ENCODE measurements at places on chromosomes 5 and 9.

DNA sequence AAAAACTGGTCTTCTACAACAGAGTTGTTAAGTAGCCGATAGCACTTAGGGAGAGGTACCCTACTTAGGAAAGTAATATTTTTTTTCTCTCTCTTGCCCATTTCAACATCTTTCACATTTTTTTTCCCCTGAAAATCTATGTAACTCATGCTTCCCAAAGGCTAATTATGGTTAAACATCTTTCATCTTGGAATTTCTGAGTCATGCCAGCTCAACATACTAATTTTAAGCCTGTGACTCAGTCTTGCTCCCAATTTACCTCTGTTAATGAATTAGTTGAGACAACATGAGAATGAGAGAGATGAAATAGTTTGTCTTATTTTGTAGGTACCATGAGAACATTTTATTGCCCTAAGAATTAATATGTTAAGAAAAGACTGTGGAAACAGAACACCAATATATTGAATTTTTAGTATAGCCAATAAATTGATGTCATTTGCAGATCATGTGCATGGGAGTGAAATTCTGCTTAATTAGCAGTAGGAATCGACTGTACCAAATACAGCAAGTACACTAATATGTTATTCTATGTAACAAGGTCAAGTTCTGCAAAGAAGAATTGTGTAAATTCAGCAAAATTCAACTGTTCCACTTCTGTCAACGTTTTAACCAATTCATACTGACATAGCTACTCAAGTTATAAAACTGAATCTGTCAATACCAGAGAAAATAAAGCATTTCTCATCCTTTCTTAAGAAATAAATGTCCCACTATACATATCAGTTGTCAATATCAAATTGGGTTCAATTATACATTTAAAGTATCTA is 550.0 kb downstream of the PTPRD start:
- DNase-seq = no peak

DNA sequence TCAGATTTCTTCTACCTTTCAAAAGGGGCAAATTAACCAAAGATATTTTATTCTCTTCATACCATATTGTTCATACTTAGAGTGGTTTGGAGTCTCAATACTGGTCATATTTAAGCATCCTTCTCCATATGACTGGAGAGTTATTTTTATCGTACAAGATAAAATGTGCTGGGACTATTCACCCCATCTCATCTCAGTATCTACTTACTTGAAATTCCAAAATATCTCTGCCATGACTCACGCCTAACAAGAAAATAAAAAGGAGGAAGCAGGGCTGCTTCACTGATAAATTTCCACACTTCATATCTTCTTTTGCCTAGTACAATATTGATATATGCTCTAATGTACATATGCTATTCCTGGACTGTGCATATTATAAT is 277.9 kb upstream of the CDH9 start:
- DNase-seq = no peak

DNA sequence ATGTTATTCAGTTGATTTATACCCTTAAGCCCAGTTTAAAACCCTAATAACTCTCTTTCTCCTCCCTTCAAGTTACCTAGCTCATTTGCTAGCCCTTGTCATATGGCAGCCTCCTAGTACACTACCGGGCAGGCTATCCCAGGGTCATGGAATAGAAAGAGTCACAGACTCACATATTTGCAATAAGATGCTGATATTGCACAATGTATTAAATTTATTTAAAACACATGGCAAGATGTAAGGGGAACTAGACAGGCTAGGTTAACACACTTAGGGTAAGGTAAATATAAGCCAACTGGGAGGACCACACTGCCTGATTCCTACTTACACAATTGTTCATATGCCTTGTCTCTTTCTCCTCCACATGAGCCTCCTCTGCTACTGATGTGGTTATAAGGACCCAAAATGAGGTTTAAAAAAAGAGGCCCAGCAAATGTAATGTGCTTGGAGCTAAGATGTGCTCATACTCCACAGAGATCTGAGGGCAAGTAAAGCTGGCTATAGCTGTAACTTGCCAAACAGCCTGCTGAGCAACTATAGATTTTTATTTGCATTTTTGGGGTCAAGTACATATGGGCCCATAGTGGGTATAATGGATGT is 130.0 kb downstream of the ENC1 start:
- DNase-seq = no peak

DNA sequence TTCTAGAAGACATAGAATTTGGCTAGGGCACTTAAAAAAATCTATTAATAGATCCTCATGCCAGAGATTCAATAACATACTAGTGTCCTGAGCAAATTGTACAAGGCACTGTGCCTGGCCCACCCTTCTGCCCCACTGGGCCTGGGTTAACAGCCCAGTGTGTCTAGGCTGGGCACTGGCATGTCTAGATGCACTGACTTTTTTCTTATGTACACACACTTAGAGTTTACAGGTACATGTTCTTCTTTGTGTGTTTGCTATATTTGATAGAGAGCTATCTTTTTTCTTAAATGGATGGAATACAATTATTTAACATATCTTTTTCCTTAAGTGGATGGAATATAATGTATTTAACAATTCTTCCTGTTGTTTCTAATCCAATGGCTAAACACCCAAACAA is 241.5 kb downstream of the AUH start:
- no peak for DNase-seq

- DNase-seq = no peak
These were observed 17.4 kb downstream of the MAML1 start for GRCh38 chr5:179749857-179750508.

GRCh38 chr9:35856882-35857281 is 13.3 kb downstream of the OR13J1 start:
- DNase-seq = no peak

- no peak for DNase-seq
These were observed 16.6 kb downstream of the OTULINL start for GRCh38 chr5:14598225-14598624.

Measured in SIG-M5 (cell line).